ENCODE measurements at places on chromosomes 3 and 15.

DNA sequence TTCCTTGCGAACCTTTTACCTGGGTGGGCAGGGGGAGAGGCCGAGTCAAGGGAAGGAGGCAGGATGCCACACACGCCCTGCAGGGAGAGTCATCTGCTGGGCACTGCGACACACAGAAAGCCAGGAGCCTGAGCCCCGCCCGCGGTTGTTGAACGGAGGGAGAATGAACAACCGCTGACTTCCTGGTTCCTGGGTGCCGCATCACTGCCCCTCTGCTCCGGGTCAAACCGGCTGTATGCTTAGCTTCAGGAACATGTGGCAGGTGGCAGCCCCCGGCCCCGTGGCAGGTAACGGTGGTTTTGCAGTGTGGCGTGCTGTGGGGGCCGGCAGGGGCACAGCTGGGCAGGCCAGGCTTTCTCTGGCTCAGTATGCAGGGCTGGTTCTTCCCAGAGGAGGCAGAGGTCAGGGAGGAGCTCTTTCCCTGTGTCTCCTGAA, 33.4 kb downstream of the APBA2 start:
- no peak for DNase-seq

GRCh38 chr3:196354132-196354531, 15.9 kb upstream of the TM4SF19 start:
- DNase-seq: no peak

- DNase-seq: no peak
Measured at GRCh38 chr3:149199474-149199873, 22.2 kb downstream of the CP start.

DNA sequence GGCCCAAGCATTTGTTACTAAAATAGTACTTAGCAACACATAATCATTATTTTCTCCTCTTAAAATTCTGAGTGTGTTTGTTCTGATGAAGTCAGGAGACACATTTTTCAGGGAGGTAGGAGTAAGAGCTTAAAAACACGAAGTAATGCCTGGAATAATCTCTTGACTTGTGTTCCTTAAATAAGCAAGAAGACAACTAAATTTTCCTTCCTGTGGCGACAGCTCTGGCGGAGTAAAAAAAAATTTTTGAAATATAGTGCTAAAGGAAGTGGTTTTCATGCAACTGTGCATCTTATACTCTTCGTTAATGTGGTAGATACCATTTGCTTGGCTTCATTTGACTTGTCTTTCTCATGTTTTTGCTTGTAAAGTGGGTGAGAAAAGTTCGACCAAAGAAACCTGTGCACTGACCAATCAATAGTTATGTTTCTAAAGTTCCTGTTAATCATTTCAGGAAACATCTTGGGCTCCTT, 11.1 kb upstream of the MBNL1 start:
- peak; percentile 72 for DNase-seq

DNA sequence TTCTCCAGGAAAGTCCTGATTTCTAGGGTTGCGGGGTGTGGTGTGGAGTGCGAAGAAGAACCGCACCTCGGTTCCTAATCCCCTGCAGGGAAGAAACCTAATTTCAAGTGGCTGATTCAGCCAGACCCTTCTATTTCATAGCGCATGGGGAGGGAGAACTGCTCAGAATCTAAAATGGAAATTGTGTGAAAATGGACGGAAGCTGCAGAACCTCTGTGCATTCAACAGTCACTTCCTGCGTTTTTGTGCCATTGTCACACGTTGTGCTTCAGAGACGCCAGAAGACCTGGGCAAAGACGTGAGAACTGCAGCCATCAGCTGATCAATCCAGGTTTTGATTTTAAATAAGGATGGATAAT, 1.2 kb downstream of the SIDT1 start:
- peak; percentile 62 for DNase-seq
